Myocyte (in vitro differentiated cells): ENCODE measurements at places on chromosomes 4 and X.
A peak's percentile ranks its signal among the peaks of the same experiment; 100 is the strongest.

DNA sequence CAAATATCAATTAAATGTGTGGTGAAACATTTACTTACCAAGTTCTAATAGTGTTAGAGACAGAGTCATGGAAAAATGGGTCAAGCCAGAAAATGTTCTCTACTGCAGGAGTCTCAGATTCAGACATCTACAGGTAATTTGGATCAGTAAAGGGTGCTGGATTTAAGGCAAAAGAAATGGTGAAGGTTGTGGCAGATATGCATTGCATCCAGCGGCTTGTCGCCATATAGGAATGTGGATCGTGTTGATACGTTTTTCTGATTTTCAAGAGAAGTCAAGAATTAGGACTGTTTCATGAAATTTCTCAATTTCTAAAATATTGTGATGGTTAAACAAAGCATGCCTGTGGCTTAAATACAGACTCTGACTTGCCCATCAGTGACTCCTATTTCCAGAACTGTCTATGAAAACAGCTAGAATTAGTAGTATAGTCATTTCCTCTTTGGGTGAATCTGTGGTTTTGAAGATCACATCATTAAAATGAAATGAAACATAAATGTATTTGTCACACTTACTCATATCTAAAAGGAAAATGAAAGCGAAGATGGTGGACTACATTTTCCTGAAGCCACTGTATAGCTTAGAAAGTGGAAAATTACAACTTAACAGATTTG is 110.1 kb upstream of the VEGFC start:
- peak; percentile 47 for DNase-seq

DNA sequence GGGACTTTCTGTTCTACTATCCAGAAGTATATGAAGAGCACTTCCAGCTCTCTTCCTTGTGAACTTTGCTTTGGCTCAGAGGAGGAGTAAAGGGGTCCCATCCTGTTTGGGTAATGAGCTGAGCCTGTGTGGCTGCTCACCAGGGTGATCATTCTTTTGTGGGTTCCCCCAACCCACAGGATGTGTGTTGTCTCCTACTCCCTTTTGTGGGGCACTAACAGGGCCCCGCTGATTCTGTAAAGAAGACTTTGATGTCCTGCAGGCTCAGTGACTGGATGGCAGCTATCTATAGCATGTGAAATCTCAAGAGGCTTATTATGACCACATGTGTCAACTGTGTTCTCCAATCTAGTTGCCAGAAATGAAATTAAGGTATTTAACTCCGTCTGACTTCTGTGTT is 40.8 kb downstream of the ZNF518B start:
- DNase-seq = peak; percentile 3

DNA sequence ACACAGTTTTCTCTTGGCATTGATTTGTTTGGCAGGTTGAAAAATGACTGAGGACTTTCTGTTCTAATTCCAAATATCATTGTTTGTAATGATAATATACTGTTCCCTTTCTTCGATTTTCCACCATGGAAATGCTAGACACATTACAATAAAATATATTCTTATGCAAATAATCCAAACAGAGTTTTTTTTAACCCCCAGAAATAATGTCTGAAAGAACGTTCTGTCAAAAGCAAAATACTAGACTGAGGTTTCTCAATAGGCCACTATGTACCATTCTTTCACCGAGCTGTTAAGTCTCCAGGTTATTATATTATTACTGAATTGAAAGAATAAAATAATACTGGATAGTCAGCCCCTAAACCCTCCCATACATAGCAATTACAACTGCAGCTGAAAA is 312.5 kb downstream of the ZIC3 start:
- DNase-seq = no peak

DNA sequence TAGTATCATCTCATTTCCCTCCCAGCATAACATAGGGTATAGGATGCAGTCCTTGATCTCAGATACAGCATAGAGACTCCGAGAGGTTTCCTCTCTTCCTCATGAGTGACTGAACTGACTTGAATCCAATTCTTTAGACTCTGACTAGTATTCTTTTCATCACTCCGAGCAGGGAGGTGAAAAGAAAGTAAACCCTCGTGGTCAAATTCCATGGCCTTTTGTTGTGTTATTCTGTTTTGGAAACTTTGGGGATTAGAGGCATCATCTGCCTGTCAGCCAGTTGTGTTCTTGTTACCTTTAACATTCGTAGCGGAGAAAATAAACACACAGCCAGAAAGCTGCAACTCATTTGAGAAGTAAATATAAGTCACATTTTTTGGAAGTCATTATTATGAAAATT is 206.6 kb downstream of the ARHGAP10 start:
- no peak for DNase-seq

DNA sequence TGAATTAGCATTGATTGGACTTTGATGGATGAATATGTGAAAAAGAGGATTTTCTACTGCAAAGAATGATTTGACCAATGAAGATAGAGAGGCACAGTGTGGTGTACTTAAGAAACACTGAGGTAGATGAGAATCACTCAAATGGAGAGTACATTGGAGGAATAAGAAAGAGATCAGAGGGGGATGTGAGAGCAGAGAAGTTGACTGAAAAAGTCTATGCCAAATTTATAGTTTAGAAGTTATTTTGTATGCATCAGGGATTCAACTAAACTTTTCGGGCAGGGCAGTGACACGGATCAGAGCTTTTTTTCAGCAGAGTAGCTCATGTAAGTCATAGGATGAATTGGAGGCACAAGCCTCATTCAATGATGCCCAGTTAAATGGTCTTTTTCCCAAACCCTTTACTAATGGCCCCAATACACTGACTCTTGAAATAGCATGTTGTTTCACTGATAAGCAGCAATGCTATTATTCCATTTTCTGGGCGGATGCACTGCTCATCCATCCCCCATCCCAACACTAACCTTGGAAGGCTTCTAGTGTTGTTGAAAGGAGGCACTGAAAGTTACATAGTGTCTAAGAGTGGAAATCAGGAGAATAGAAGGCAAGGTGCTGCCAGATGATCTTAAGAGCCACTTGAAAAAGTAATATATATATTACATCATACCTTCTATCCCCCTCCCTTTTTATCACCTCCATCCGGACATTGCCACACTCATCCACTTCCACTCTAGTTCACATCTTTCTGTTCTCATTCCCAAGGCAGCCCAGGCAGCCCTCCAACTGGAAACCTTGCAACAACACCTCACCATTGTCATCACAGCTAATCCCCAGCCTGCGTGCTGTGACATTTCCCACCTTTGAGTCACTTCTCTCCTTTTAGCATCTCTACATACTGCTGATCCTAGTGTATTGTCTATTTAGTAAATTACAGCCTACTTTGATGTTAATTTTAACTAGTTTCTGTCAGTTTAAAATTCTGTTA is 46.1 kb downstream of the ARHGAP24 start:
- peak; percentile 82 for DNase-seq

DNA sequence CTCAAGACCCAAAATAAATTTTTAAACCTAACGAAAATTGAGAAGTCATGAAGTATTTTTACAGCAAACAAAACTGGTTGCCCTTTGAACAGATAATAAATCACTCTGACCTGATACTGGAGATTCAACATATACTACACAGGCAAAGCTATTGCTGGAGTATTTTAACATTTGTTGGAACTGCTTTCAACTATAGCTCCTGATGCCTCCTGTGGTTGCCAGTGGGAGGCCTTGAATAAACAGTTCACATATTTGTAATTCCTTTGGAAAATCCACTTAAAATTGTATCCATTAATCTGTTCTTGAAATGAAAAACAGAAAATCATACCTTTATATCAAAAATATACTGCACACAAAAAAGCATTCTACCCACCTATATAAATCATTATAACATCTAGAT is 605.1 kb downstream of the KCTD8 start:
- DNase-seq = no peak
